ENCODE measurements at places on chromosomes 12 and 14. TPM values are rescaled to one million over a fixed set of nuclear protein-coding genes. Genes with fewer than 3 reads are reported as not detected.

The PMCH gene
- total RNA-seq: not detected

The ZFHX2 gene
- 0.76 TPM for total RNA-seq

The WNT1 gene
- total RNA-seq: not detected

The LRRC43 gene
- total RNA-seq: not detected

DNA sequence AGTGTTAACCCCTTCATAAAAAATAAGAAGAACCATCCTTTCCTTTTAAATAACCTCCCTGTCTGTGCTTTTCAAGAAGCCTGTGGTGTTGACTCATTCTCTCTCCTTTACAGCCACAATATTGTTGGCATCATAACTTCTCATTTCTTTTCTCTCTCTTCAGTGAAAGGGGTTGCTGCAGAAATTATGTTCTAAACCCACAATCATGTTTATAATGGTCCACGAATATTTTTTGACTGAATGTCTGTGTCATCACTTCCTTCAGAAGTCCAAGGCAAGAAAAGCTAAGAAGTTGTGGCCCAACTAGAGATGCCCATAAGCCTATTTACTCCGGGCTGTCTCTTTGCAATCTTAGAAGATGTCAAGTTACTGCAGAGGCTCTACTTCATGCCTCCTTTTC is 488.3 kb downstream of the APAF1 start:
- DNase-seq: no peak

GRCh38 chr12:126084480-126084879 is 1019.2 kb downstream of the AACS start:
- no peak for DNase-seq

DNA sequence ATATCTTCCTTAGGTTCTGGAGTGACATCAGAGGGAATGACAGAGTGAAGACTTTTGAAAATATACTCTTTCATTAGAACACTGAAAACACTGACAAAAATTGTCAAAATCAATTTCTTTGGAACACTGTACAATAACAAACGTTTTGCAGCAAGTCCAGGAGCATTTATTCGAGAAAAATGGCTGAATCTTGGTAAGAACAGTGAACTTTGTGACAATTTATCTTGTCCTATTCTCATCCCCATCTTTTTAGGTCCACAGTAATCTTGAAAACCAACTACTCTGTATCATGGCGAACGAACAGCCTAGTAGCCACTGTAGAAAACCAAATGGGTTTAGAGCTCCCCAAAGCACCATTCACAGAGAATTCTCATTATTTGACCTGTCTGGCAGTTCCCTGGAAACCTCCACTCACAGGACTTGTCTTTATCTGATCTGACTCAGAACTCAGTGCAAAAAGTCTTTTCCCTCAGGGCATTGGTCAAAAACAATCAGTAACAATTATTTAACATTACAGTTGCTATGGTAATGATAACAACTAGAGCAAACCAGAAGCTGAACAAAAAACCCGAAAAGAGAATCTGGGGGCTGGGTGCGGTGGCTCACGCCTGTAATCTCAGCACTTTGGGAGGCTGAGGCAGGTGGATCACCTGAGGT is 20.3 kb upstream of the PPP2R5E start:
- no peak for DNase-seq

All from Peyer's patch (tissue), 4 donors.